ENCODE measurements at places on chromosomes 6 and 20.

GRCh38 chr6:27025351-27025750, 222.2 kb upstream of the PRSS16 start:
- no peak for DNase-seq

- peak; percentile 68 for DNase-seq
Measured at GRCh38 chr6:166624275-166624674, 2.8 kb downstream of the RPS6KA2 start.

- DNase-seq = no peak
Measured at GRCh38 chr6:133004304-133004884, 190.0 kb downstream of the RPS12 start.

- DNase-seq = no peak
Measured at GRCh38 chr6:138868181-138868580, 72.3 kb downstream of the ECT2L start.

GRCh38 chr20:12728782-12729181, 280.0 kb upstream of the SPTLC3 start:
- no peak for DNase-seq

GRCh38 chr6:105258816-105259215, 79.0 kb upstream of the POPDC3 start:
- DNase-seq = no peak

DNA sequence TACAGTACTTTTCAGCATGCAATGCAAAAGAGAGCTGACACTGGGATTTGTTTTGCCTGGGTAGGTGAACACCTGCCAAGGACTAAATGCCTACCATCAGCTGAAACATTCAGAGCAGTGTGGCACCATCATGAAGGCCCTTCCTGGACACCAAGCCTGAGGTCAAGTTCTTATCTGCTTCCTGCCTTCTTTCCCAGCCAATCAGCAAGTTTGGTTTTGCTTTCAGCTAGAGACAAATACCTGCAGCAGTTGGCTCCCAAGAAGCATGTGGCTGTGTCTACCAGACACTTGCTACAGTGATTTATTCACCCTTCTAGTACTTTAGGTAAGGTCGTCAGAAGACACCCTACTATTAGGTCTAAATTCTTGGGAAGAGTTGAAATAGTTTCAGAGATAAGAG, 112.8 kb downstream of the TBX18 start:
- DNase-seq = no peak

DNA sequence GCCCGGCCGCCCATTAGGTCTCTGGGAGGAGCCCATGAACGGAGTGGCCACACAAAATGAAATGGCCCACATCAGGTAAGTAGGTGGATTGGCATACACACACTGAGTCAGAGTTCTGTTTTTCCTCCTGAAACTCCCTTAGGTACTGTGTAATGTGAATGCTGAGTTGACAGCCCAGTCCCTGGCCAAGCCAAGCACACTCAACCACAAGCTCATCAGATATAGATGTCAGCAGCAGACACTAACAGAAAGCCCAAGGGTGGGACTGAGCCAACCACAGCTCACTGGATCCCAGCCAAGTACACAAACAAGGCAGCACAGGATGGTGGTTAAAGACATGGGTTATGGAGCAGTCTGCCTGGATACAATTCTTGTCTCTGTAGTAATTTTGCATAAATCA, 403.4 kb downstream of the GJA1 start:
- DNase-seq = no peak

DNA sequence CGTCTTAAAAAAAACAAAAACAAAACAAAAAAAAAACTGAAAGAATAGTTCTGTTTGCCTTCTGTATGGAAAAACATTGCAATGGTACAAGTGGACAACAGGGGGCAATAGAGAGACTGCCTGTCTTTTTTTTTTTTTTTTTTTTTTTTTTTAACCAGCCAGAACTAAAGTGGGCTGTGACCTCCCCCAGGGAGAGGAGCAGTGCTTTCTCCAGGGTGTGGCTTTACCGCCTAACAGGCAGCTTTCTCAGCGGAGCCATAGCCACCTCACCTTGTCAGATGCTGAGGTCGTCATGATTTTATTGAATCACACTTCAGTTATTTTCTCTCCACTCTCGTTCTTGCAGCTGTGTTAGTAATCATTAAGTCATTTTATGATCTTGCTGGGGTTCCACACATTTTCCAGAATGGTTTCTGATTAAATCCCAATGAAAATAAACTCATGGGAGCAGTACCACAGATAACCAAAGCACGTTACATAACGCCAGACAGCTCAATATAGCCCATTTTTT, 78.4 kb downstream of the GMPR start:
- DNase-seq = peak; percentile 85

DNA sequence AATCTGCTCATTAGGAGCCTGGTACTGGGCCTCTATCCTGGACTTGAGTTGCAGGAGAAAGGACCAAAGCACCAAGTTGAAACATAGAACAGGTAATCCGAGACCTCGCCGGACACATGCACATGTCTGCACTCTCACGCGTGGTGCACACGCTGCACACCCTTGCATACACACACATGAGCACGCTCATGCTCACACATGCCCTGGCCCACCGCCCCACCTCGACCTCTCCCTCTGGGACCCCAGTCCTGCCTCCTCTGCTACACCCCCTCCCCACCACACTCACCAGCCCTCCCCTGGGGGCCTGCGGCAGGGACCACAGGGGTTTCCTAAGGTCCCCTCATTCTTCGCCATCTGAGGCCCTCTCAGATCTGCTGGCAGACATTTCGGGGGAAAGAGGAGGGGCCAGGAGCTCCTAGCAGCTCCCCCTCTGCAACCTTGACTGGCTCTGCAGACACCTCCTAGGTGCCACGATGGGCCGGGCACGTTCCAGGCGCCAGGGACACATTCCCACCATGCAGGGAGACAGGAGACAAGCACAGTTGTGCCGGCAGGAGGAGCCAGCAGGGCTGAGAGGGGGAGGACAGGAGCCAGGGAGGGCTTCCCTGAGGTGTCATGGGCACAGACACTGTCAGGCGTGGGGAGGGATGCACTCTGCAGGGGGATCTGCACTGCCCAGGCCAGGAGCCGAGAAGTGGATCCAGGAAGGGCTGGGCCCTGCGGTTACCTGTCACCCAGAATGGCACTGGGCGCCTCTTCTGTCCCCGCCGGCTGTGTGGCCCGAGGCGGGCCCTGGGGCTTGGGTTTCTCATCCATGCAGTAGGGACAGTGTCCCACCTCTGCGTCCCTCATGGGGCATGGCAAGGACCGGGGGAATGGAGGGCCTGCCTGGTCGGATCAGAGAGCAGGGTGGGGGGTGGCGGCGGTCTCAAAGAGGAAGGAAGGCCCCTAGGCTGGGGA, 25.6 kb upstream of the LSM14B start:
- no peak for DNase-seq

DNA sequence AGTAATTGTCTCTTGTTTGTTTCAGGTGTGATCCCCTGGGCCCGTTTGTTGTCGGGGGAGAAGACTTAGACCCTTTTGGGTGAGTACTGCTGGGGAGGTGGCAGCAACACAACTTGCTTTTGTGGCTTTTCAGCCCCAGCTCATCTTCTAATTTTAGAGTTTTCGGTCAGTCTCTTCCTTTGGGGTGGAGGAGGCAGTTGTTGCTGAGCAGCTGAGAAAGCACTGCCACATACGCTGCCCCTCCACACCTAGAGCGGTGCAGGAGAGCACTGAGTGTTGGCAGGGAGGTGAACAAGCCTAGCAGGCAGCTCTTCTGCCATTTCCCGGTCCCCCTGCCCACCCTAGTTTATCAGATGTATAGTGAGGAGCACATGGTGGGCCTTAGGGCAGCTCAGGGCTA, 21.7 kb downstream of the TMEM74B start:
- DNase-seq = no peak

- DNase-seq = no peak
Measured at GRCh38 chr6:12298017-12298978, 8.1 kb downstream of the EDN1 start.

- no peak for DNase-seq
Measured at GRCh38 chr6:87297119-87297518, 25.3 kb upstream of the SMIM8 start.

DNA sequence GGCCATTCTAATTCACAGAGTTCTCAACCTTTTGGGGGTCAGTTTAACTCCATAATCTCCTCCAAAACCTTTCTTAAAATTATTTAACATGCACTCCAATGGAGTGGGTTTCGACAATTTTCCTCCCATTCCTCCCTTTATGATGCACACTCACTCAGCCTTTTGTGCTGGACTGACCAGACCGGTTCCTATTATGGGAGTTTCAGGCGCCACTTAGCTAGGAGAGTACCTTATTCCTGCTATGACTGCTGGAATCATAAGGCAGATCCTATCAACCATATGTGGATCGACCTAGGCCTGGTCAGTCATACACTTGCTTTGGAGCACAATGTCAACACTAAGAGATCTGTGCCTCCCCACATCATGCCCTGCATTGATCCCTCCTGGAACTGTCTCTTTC, 63.9 kb upstream of the MOCS1 start:
- no peak for DNase-seq

- DNase-seq = no peak
Measured at GRCh38 chr6:165800337-165800736, 137.3 kb upstream of the PDE10A start.

- no peak for DNase-seq
Measured at GRCh38 chr20:3672547-3673171, 9.2 kb downstream of the ADAM33 start.

DNA sequence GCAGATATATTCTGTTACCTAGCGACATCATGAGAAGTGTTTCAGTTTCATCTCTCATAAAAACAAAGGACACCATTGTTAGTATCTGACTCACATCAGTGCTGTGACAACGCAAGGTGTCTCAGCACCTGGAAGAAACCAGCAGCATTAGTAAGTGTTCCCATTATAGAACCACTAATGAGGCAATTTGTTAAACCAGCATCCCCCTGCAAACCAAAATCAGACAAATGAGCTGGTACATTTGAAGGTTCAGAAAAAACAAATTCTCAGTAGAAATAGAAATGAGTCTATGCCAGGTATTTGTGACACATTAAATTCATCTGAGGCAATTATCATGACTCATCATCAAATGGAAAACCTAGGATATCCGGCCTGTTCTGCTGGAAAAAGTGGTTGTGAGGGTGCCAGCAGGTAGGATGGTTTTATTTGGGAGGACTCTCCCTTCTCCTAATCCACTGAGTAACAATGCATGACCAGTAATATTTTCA, 151.7 kb downstream of the TMEM200A start:
- DNase-seq = no peak

DNA sequence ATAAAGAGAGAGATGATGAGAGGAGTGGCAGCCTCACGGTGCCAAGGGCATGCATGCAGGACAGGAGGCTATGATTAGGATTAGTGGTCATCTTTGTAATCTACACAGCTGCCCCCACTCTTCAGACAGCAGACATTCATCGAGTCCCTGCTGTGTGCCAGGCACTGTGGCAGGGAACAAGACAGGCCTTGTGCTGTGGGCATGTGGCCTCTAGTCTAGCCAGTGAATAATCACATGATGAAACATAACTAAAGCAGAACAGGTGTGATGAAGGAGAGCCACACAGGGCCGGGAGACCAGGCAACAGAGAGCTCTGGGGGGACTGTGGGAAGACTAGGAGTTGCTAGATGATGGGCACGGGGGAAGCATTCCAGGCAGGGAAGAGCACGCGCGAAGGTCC, 22.2 kb downstream of the TOX2 start:
- peak; percentile 52 for DNase-seq

DNA sequence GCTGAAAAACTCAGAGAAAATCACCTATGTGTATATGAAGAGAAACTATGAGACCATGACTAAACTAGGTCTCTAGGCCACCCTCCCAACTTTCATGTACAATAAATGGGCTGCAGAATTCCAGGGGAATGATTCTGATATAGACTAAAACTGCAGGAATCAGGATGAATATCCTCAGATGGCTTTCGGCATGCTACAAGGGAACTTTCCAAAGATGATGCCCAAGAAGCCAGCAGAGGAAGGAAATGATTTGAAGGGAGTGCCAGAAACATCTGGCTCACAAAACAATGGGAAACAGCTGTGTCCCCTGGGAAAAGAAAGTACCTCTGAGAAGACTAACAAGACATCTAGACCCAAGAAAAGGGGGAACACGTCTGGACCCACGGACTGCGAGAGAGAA, 41.1 kb downstream of the PLN start:
- no peak for DNase-seq

DNA sequence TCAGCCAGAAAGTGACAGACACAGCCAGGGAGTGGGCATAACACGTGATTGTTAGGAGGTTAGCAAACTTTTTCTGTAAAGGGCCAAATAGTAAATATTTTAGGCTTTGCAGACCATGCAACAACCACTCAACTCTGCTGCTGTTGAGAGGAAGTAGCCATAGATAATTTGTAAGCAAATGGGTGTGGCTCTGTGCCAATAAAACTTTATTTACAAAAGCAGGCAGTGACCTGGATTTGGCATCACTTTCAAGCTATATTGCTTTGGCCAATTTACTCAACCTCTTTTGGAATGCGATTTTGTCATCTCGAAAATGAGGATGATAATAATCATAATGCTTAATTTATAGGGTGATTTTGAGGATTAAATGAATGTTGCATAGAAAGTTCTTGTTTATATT, 152.6 kb downstream of the TSHZ2 start:
- no peak for DNase-seq

DNA sequence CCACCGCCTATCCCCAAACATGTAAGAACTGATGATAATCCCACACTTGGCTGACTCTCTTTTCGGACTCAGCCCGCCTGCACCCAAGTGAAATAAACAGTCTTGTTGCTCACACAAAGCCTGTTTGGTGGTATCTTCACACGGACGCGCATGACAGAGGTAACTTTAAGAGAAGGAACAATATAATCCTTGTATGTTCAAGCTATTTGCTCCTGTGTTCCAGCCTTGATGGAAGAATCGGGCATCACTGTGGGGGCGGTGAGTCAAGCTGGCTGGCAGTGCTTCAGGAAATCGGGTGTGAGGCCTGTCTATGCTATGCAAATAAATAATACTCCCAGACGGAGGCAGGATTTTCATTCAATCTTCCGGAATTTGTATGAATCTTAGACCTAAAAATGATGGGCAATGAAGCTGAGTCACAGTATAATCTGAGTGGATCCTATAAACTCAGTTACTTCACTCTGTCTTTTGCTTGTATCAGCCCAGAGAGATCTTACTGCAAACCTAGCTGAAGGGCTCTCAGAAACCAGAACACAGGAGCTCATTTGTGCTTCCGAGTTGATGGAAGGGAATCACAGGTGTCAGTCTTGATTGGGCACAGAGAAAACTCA, 45.2 kb upstream of the NT5E start:
- no peak for DNase-seq

DNA sequence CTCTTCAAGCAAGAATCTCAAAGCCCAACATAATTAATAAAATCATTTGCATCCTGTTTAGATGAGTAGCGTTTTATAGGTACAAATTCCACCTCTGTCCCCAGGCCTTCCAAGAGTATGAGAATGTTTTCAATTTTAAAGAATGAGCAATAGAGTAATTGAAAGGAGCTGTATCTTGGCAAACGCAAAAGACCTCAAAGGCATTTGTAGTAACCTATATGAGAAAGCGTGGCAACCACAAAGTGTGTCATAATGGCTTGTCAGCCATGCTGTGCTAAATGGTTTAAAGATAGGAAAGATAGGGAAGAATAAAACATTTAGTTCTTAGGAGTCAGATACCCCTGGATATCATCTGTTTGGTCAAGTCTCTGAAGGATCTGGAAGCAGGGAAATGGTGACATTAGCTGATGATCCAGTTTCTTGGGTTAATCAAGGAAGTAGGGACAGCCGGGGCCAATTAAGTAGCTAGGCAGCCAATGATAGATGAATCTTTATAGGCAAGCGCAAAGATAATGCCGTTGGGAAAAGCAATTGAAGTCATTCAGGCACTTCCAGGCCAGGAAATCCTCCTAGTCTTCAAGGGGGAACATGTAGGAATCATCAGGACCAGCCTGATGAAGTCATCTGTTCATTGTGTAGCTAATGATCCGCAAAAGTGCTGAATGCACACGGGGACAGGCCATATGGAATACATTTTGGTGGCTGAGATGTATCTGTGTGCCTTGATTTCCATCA, 71.5 kb upstream of the ISM1 start:
- DNase-seq = no peak

Data from Karpas-422 (cell line).